ENCODE measurements at places on chromosomes 2 and 18. TPM values are rescaled to one million over a fixed set of nuclear protein-coding genes. Genes with fewer than 3 reads are reported as not detected.

The COLEC11 gene
- 5.5 TPM for total RNA-seq

The SKA1 gene
- not detected for total RNA-seq

The TMEM198 gene
- total RNA-seq, result 2.6 TPM

The HOXD12 gene
- not detected for total RNA-seq

The ICOS gene
- total RNA-seq, result 0.22 TPM

The ARHGAP15 gene
- total RNA-seq, result 11.6 TPM

The SALL3 gene
- not detected for total RNA-seq

The INPP4A gene
- total RNA-seq, result 30.3 TPM

The GPATCH11 gene
- total RNA-seq, result 16.2 TPM

The MAT2A gene
- 494 TPM for total RNA-seq

The PARD3B gene
- total RNA-seq, result 29.4 TPM

The EFEMP1 gene
- 446 TPM for total RNA-seq

The RUFY4 gene
- total RNA-seq, result 0.42 TPM

The CXCR1 gene
- 7.2 TPM for total RNA-seq

The TSN gene
- 50.1 TPM for total RNA-seq

The NYAP2 gene
- not detected for total RNA-seq

Measured in mesenteric fat pad (tissue), 1 donor.